ENCODE measurements at places on chromosomes 13 and 19. TPM values are rescaled to one million over a fixed set of nuclear protein-coding genes. Genes with fewer than 3 reads are reported as not detected.

The ASF1B gene
- 0.77 TPM for total RNA-seq

The COX6B2 gene
- 0.28 TPM for total RNA-seq

The SYCN gene
- total RNA-seq: not detected

The CYP4F22 gene
- total RNA-seq: 0.19 TPM

The ZNF772 gene
- 3.2 TPM for total RNA-seq

The ADAMTS10 gene
- total RNA-seq: 72.9 TPM

The ZNF227 gene
- total RNA-seq: 16.2 TPM

The FOSB gene
- total RNA-seq: 422 TPM

The PROZ gene
- not detected for total RNA-seq

The ZNF491 gene
- 1.1 TPM for total RNA-seq

The FCAR gene
- 1.4 TPM for total RNA-seq

The ZNF681 gene
- total RNA-seq: 2.6 TPM

The PRSS57 gene
- total RNA-seq: not detected

The BRME1 gene
- total RNA-seq: 1.3 TPM

The FGF21 gene
- total RNA-seq: not detected

The GPR12 gene
- total RNA-seq: not detected

The C1QTNF9B gene
- not detected for total RNA-seq

The ZNF575 gene
- 2.6 TPM for total RNA-seq

The SNRPD2 gene
- total RNA-seq: 367 TPM

The IRF3 gene
- 119 TPM for total RNA-seq

The UPF3A gene
- total RNA-seq: 31.8 TPM

The LRRC8E gene
- not detected for total RNA-seq

The LRP3 gene
- 0.11 TPM for total RNA-seq

The CPAMD8 gene
- total RNA-seq: 0.34 TPM

The ZNF234 gene
- total RNA-seq: 1.4 TPM

The TSSK6 gene
- total RNA-seq: 5.5 TPM

The CEACAM7 gene
- not detected for total RNA-seq

The PLK5 gene
- total RNA-seq: 0.14 TPM

The SIRT2 gene
- 60.8 TPM for total RNA-seq

All from CD4-positive, alpha-beta T cell (primary cell).